ENCODE measurements at places on chromosomes 11 and 22. TPM values are rescaled to one million over a fixed set of nuclear protein-coding genes. Genes with fewer than 3 reads are reported as not detected.

GRCh38 chr22:41334215-41334614 is 32.9 kb downstream of the ZC3H7B start:
- DNase-seq, result no peak

- DNase-seq, result no peak
These were observed 60.3 kb downstream of the UBASH3B start for GRCh38 chr11:122715548-122716440.

DNA sequence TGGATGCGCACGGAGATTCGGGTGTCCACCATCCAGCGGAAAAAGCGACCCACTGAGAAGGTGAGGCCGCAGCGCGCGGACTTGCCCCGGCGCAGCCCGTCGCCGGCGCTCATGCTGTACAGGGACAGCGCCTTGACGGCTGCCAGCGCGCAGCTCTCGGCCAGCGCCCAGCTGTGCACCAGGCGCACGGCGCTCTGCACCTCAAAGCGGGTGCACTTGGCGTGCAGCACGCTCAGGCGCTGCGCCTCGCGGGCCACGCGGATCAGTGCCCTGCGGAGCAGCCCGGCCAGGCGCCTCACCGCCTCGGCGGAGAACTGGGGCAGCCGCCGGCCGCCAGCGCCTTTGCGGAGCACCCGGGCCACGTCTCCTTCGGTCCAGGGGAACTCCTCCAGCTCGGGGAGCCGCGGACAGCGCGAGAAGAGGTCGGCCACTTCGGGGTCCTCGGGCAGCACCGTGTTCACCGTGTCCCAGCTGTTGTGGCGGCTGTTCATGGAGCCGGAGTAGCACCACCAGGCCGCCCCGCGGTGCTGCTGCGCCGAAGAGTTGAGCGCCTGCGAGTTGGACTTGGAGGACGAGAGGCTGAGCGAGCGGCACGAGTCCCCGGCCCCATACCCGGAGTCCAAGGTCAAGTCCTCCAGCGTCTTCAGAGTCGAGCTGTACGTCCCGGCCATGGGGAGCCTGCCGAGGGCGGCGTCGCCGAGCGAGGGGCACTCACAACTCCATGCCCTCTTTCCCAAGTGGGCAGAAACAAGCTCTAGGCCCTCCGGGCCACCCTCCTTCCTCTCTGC is 703 bp downstream of the ABTB2 start:
- peak; percentile 62 for DNase-seq

DNA sequence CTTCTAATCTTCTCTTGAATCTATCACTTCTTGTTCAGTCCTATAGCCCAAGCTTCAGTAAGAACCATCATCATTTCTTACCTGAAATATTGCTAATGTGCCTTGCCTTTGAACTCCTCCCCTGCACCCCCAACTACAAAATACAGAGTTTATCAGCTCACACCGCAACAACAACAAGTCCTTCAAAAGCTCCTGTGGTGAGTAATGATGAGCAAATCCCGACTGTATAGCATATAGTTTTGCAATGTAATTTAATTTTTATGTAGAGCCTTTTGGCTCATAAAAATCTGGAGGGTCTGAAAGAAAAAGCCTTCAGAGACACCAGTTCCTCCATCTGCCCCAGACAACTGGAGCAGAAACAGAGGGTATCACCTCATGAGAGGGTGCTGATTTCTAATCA is 124.7 kb downstream of the ARHGAP32 start:
- DNase-seq, result no peak

DNA sequence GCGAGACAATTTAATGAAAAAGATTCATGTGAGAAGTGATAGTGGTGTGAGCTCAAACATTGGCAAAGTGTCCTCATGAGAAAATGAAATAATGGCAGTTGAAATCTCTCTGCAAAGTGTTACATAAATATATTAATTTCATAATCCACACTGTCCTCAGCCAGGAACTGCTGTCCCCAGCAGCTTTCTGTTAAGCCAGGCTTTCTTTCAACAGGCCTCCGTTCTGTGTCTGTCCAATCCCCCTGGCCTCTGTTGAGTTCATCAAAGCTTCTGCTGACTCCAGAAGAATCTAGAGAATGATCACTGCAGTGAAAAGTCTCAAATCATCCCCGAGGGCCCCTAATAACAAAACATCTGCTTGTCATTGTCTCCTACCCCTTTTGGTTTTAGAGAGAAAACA is 10.0 kb upstream of the ASCC2 start:
- no peak for DNase-seq

GRCh38 chr22:46969961-46970360 is 207.5 kb downstream of the TBC1D22A start:
- DNase-seq, result no peak

- DNase-seq, result no peak
These were observed 30.1 kb upstream of the TP53I11 start for GRCh38 chr11:44980533-44981427.

- DNase-seq, result no peak
These were observed 121.5 kb downstream of the CD44 start for GRCh38 chr11:35260342-35260985.

- no peak for DNase-seq
These were observed 188.7 kb downstream of the DYNC2H1 start for GRCh38 chr11:103297900-103298299.

GRCh38 chr11:9717719-9718118 is 53.8 kb downstream of the SWAP70 start:
- no peak for DNase-seq

DNA sequence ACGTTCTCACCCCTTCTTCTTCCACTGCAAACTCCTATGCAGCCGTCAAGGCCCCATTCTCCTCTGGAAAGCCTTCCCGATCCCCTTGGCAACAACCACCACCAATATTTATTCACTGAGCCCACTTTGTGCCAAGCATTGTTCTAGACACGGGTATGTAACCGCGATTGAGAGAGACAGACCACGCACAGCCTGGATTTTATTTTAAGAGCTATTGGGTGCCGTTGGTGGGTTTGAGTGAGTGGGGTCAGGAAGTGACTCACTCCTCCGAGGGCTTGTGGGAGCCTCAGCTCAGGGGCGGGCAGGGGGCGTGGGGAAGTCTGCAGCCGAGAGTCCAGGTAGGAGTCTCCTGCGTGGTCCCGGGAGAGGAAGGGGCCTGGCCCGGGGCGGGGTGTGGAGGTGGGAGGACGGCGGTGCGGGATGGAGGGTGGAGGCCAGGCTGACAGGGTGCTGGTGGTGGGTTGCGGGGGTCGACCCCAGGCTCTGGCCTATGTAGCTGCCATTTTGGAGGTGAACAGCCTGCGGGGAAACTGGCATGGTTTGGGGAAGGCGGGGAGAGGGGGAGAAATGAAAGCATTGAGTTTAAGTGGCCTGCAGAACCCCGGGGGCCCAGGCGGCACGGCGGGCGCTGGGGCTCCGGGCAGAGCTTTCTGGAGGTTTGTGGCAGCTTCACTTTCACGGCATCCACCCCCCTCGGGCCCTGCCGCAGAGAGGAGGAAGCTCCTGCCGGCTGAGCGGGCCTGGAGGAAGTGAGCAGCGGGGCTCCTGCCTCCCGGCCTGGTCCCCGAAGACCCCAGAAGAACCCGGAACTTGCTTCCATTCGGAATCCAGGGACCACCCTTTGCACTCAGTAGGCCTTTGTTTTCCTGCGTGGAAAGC is 547 bp downstream of the PARVG start:
- no peak for DNase-seq

The GP1BB gene
- 24.1 TPM for total RNA-seq

The CD3G gene
- not detected for total RNA-seq

The SPON1 gene
- total RNA-seq, result 33.4 TPM

The POU2AF2 gene
- not detected for total RNA-seq

Measured in frontal cortex (tissue), 4 donors.